ENCODE measurements at places on chromosomes 5 and 9.

DNA sequence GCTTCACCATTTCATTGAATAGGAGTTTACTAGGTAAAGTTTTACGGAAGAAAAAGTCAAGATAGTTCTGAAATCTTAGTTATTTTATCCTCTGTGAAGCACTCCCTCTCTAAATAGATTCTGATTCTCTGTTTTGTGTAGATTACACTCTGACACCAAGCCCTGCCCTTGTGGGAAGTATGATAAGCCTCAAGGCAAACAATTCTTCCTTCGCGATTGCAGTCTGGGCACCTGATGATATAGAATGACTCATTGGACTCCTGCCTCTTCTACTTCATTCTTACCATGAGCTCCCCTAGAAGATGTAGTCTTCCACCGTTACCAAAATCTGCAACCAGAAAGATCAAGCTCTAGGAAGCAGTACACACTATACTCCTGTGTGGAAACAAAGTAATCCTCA, 626.9 kb upstream of the PTGER4 start:
- no peak for DNase-seq

- no peak for DNase-seq
These were observed 295.7 kb downstream of the EDIL3 start for GRCh38 chr5:84088996-84089395.

DNA sequence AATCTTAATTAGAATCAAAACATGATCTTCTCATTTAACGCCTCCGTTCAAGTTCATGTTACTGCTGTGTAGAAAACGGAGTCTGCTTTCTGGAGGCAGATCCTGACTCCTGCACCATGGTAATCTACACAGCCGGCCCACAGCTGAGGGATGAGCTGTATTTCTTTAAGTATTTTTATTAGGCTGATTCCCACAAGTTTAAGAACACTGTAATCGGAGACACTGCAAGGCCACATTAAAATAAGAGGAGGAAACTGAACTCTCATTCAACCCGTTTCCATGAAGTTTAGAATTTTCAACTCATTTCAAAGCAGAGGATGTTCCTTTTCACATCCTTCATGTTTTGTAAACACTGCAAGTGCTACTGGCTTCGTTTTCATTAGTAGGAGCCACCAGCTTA, 372.2 kb downstream of the NFIB start:
- no peak for DNase-seq

DNA sequence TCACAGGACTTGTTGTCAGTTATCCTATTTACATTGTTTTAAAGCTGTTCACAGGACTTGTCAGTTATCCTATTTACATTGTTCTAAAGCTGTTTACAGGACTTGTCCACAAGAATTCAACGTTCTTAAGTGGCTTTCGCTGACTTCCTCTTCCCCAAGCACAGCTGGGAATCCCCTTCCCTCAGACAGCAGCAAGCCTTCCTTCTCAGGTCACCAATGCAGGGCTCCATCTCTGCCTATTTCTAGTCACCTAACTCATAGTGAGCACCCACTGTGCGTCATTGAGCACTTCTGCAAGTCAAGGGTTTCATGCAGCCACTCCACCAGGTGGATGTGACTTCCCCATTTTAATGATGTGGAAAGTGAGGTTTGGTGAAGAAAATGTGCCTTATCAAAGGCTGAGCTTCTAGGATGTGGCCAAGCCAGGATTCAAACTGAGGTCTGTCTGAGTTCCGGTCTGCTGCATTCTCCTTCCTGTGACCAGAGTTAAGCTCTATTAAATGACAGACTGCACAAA, 109.8 kb upstream of the ZNF462 start:
- no peak for DNase-seq

DNA sequence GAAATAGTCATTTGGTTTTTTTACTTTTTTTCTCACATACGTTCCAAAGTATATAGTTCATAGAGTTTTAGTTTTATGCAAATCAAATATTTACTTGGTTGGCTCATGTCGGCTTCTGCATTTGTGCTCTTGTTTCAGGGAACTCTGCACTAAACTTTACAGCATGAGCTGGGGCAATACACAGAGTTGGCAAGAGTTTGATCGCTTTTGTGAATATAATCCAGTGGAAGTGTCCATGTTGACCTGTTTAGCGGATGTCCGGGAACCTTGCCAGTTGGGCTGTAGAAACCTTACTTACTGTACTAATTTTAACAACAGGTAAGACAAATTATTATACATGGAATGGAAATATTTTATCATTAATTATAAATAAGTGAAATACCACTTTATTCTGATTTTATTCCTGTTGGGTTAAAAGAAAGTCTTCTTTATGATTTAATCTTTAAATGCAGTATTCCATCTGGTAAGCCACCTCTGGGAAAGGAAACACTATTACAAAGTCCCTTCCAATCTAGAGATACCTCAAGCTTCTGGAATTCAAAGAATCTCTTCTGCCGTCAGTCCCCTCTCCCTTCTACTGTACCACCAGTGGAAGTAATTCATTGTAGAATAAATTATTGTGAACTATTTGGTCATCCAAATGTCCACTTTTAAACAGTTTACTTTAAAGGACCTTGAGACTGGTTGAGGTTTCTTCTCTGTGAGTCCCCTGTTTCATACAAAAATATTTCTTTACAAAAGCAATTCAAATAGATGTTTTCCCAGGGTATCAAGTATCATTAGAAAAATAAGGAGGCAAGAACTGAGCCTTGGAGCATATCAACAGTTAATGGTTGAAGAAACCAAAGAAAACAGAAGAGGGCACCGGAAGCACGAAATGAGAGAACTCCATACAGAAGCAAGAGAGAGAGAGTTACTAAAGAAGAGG, 45.2 kb upstream of the GLIPR2 start:
- no peak for DNase-seq

DNA sequence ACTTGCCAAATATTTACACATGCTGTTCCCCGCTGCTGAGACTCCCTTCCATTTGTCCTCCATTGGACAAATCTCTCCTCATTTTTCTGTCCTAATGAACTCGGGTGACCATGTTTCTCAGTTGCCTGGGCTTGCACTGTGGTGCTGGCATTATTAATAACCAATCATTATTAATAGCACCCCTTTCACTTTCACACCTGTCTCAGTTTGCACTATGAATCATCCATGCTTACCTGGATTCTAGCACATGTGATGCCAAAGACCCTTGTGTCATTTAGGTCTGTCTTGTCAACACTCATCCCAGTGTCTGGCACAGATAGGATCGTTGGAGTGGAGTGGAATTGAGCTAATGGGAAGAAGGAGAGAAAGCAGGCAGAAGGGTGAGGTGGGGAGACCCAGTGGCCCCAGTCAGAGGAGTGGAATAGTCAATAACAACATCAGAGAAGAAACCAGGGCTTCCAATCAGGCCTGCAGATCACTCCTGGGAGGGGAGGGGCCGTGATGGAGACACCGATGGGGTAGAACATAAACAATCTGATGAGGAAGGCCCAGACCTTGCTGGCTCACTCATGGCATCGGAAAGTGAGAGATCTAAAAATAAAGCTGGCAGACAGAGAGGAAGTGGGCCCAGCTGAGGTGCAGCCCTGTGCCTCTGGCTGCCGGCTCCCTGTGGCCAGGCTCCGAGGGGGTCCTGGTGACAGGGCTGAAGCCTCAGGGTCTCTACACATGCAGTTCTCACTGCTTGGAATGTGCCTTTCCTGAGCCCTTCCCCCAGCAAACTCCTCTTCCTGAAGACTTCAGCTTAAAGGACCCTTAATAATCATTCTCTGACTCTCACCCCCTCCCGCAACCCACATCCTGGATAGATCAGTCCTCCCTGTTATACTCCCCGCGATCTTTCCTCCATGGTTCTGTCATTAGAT, 33.5 kb upstream of the CRB2 start:
- DNase-seq = no peak

- DNase-seq = no peak
These were observed 52.8 kb upstream of the PRSS3 start for GRCh38 chr9:33742519-33742918.

GRCh38 chr5:99926463-99926862, 608.7 kb upstream of the FAM174A start:
- DNase-seq = no peak

- no peak for DNase-seq
These were observed 52.3 kb downstream of the NLN start for GRCh38 chr5:65774346-65774745.

DNA sequence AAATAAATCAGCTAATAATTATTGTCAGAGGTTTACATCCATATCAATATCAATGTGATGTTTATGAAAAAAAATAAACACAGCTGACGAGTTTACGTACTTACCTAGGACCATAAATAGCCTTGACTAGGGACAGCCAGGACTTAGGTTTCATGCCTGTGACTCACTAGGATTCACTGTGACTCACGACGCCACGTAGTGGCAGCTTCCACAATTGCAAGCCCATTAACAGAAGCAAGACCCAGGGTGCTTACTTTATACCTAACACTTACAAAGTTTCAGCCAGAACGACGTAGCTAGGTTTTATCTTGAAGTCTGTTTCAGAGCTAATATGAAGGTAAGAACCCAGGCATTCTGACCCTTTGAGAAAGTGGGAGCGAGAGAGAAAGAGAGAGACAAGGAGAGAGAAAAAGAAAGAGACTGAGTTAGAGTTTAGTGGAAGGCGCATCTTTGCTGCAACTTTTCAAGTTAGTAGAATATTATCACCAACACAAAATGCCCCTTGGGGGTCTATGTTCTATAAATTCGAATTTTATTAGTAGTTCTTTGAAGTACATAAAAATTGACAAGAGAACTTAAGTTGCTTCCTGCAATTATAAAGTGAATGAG, 191.2 kb downstream of the GNA14 start:
- DNase-seq = peak; percentile 53

DNA sequence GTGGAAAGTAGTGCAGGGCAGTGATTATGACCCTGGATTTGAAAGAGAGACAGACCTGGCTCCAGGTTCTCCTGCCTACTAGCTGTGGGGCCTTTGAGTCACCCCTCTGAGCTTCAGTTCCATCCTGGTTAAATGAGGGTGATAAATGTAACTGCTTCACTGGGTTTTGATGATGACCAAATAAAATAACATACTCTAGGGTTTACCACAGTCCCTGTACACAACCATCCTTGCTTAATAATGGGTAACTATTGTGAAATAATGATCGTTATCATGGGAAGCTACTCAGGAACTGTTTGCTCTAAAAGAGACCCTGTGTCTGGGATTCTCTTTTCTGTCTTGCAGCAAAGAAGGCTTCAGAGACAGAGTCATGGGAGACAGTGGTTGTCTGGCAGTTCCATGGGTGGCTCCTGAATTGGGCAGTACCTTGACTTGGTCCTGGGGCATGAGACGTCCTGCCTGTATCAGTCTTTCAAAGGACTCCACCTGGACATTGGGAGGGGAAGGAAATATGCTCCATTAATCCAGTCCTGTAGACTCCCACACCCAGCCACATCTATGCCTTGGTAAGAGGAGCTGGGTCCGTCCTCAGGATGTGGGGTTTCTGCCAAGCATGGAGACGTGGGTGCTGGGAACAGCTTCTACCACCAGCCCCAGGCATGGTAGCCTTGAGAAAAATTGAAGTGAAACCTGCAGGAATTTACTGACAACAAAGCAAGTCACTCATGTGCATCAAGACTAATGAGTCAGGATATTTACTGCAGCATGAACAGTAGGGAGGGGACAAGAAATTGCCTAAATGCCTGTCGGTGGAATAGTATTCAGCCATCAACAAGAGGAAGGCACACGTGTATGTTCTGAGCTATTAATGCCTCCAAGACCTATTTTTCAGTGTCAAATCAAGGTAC, 23.4 kb downstream of the AKNA start:
- DNase-seq = no peak

DNA sequence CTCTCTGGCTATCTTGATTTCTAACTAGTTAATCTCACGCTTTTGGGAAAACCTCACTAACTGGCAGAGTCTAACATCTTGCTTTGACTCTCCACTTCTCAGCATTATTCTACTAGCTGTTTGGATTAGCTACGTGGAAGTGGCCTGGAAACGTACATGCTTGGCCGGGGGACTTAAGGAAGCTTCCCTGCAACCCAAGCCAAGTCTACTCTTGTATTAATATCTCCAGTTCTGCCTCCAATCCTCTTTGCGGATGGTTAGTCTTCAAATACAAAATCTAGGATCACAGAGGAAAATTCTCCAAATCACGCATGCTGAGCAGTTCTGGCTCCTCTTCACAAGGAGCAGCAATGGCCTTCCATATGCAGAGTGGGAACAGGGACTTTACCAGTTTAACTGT, 51.8 kb upstream of the RETREG1 start:
- no peak for DNase-seq

DNA sequence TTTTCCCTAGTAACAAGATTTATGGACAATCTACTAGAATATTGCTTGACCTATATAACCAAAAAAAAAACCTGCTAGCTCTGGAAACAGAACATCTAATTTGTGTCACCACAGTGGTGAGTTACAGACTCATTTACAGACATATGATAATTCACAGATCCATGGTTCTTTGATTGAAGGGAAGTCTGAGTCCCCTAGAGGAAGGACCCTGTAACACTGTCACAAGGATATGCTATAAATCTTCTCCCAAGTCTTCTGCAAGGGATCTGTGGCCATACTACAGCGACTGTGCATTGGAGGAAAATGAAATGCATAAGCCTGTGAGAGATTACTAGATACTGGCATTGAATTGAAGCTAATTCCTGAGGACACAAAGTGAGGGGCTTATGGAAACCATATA, 630.6 kb upstream of the SGCD start:
- DNase-seq = no peak

- no peak for DNase-seq
These were observed 189.8 kb downstream of the DRD1 start for GRCh38 chr5:175254155-175254554.

DNA sequence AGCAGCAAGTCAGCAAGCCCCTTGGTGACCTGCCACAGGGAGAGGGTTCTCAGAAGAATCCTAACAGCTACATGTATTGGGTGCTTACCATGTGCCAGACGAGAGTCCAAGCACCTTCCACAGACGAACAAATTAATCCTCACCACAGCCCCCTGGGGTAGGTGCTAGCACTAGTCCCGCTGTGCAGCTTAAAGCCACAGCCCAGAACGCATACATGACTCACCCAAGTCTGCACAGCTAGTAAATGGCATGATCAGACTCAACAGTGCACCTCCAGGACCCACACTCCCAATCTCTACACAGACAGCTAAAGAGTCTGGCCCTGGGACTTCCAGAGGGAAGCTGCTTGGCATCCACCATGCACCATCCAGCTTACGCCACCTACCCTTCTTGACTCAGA, 111.5 kb downstream of the PAX5 start:
- no peak for DNase-seq

DNA sequence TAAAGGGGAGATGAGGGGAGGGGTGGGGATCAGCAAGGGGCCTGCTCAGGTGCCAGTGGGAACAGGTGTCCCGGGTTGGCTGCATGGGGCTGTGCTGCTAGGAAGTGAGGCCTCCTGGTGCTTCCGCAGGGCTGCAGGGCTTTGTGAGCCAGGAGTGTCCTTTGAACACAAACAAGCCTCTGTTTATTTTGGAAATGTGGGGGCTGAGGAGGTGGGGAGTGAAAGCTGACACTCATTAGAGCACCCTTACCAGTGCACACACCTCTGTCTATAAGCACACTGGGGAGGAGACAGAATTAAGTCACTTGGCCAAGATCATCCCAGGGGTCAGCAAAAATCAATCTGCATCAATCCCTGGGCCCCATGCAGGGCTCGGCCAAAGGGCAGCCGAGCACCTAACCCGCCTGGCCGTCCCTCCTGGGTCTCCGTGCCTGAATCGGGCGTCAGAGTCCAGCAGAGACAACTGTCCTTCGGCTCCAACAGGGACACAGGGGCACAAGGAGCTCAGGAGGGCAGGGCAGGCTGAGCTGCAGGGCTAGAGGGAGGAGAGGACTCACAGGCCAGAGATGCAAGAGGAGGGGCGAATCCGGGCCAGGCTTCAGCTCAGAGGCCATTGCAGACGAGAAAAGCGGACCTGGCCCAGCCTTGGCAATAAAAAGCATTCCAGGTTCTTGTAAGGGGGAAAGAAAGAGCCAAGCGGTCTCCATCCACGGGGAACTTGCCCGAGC, 99.8 kb downstream of the VAV2 start:
- DNase-seq = no peak

GRCh38 chr9:121708768-121709488, 57.5 kb downstream of the DAB2IP start:
- DNase-seq = no peak

Data from mesothelial cell of epicardium (in vitro differentiated cells).